DMS79 treated with DMSO at 0.1 percent for 48 hours (cell line): ENCODE measurements at places on chromosomes 12 and 14.

GRCh38 chr12:4745249-4745648 is 25.0 kb downstream of the GALNT8 start:
- no peak for DNase-seq

- no peak for DNase-seq
Measured at GRCh38 chr14:53278602-53279506, 125.7 kb upstream of the DDHD1 start.

DNA sequence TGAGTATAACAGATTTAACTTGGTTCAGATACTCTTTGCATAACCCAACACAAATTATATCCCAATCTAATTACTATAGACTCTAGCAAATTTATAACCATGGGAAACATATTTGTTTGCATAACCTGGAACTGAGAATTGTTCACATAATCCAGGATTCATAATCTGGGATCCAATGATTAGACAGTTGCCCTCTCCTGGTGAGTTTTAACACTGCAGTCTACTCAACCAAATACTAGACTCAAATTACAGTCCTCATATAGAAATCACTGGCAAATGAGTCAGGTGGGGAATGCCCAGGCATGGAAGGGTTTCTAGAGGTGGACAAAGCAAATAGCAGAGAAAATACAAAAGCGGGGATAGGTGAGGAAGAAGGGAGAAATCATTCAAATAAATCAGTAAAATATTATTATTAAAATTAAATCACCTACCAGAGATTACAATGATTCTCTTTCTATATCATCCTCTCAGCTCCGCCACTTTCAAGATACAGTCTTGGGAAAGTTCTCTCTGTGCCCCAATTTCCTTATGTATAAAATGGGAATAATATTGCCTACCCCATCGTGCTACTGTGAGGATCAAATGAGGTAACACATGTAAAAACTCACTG is 9.4 kb downstream of the GCH1 start:
- peak; percentile 42 for DNase-seq

DNA sequence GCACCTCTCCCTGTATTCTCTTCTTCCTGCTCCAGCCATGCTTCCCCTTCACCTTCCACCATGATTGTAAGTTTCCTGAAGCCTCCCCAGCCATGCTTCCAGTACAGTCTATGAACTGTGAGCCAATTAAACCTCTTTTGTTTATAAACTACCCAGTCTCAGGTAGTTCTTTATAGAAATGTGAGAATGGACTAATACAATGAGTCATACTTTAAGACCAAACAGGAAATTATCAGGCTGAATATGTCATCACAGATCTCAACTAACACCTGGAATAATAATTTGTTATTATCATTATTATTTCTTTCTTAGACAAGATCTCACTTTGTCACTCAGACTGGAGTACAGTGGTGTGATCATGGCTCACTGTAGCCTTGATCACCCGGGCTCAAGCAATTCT is 85.4 kb downstream of the KCNMB4 start:
- DNase-seq: no peak

GRCh38 chr12:121514184-121514742 is 66.6 kb downstream of the KDM2B start:
- no peak for DNase-seq

DNA sequence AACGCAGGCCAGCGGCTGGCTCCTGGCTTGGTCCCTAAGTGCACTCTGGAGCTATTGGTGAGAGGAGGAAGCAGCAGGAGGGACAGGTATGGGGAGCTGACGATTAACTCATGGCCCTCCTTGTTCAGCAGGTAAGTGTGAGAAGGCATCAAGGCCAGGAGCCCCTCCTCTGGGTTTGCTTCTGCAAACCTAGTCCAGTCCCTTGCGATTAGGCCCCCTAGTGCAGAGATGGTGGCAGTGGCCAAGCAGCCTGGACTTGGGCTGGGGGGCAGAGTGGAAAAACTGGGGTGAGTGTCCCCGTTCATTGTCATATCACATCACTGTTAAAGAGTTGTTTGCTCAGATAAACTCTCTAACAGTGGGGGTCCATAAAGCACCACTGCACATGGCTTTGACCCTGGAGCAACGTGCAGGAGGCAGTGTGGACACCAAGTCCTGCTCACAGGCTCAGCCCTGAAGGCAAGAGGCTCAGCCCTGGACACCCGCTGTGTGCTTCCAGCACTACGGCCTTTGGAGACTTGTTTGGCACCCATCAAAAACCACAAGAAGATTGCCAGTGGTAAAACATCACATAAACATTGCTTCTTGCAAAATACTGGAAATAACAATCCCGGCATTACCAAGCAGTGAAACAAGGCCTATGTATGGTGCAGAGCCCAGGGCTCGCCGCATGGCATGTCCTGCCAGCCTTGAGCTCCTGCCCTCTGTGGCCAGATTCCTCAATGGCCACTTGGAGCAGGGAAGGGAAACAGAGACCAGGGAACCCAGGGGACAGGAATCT is 184.3 kb upstream of the RTL1 start:
- no peak for DNase-seq

DNA sequence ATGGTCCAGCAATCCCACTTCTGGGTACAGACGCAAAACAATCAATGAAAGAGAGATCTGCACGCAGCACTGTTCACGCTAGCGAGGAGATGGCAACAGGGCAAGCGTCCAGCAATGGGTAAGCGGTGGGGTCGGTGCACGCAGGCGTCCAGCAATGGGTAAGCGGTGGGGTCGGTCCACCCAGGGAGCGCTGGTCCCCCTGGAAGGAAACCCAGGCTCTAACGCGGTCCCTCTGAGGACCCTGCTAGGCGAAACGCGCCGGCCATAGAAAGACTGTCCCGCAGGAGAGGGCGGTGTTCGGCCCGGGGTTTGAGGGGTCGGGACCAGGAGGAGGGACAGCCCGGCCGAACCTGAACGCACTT is 618 bp upstream of the PGAM5 start:
- no peak for DNase-seq

DNA sequence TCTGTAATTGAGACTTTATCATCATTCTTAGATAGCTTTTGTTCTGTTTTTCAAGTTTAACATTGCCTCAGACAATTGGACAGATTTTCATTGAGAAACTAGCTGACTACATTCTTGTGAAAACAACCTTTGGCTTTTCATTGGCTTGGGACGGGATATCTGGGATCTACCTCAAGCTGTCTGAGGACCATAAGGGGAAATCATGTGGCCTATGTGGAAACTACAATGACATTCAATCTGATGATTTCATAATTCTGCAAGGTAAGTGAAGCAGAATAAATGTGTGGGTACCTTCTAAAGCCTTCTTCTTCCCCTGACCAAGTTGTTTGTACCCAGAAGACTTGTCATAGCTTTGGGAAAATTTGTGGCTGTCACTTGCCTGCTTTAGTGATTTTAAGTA is 133.5 kb downstream of the OTOGL start:
- no peak for DNase-seq

- no peak for DNase-seq
Measured at GRCh38 chr14:100582496-100583165, 4.6 kb downstream of the BEGAIN start.

DNA sequence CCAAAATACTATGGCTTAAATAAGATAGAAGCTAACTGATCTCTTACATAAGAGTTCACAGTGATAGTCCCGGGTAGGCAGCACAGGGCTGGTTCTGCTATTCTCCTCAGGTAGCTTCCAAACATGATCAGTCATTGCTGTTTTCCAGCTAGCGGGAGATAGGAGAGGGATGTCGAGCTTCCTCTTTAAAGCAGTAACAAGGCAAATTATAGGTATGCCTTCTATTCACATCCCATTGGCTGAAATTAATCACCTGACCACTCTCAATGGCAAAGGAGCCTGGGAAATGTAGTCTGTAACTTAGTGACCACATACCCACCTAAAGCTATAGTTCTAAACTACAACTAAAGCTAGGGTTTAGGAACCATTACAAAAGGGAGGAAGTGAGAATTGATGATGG is 34.5 kb upstream of the VRK1 start:
- DNase-seq: no peak

DNA sequence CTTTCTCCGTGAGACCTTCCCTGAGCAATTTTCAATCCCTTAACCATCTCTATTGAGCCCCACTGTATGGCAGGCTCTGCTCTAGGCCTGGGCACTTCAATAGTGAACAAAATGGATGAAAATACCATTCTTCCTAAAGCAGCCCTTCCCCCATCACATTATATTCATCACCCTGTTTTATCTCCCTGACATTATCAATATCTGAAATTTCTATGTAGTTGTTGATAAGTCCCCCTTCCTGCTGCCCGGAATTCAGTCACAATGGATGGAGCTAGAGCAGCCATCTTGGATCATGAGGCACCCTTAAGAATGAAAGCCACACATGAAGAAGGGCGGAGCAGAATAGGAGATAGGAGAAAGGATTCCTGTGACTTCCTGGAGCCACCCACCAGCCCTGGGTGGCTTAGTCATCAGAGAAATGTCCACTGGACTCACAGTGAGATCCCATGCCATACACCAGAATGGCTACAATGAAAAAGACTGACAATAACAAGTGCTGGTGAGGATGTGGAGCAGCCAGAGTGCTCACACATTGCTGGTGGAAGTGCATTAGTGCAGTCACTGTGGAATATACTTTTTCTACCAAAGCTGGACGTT is 33.9 kb downstream of the SCARB1 start:
- DNase-seq: no peak

DNA sequence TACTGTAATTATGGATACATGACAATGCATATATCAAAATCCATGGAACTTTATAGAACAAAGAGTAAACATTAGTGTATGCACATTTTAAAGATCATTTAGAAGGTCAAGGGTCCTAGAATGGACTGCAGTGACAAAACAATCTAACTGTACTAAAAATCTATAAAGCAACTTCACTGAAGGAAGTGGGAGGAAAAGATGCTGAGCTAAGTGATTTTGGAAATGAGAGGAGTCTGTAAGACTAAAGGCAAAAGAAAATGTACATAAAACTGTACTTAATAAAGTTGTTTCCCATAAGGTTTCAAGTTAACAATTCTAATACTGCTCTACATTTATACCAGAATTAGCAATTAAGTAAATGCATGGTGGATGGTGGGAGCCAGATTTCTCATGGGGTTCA is 46.9 kb upstream of the HIF1A start:
- DNase-seq: no peak

- no peak for DNase-seq
Measured at GRCh38 chr12:108425238-108425795, 86.2 kb upstream of the CMKLR1 start.

- DNase-seq: no peak
Measured at GRCh38 chr12:124328636-124329035, 33.7 kb downstream of the RFLNA start.
